ENCODE measurements at places on chromosomes 4 and X. TPM values are rescaled to one million over a fixed set of nuclear protein-coding genes. Genes with fewer than 3 reads are reported as not detected.

The SSX5 gene
- total RNA-seq, result not detected

The STBD1 gene
- total RNA-seq, result 0.13 TPM

The ABCG2 gene
- total RNA-seq, result 1.8 TPM

The ADH4 gene
- not detected for total RNA-seq

The ARHGEF9 gene
- total RNA-seq, result 13.4 TPM

The VSIG1 gene
- total RNA-seq, result not detected

The RBMXL3 gene
- total RNA-seq, result not detected

The MAGEA2B gene
- not detected for total RNA-seq

The TFE3 gene
- 41.4 TPM for total RNA-seq

The F8A3 gene
- total RNA-seq, result not detected

The CFAP99 gene
- total RNA-seq, result not detected

The DIPK2B gene
- not detected for total RNA-seq

The SPACA5B gene
- total RNA-seq, result not detected

The ARSD gene
- 6.6 TPM for total RNA-seq

The ANAPC4 gene
- total RNA-seq, result 13.4 TPM

The ETDB gene
- not detected for total RNA-seq

The EXOC1L gene
- total RNA-seq, result not detected

The WDFY3 gene
- total RNA-seq, result 3.8 TPM

The CORIN gene
- total RNA-seq, result not detected

The GPRASP2 gene
- 4.3 TPM for total RNA-seq

The IL1RAPL2 gene
- not detected for total RNA-seq

The MEPE gene
- not detected for total RNA-seq

The SLC10A3 gene
- 15.2 TPM for total RNA-seq

The SPANXA2 gene
- total RNA-seq, result not detected

Data from MG63 (cell line).